Liver (tissue), 10 donors: ENCODE measurements at places on chromosomes 4 and X. TPM values are rescaled to one million over a fixed set of nuclear protein-coding genes. Genes with fewer than 3 reads are reported as not detected.

RTL3 gene
- not detected for total RNA-seq

TBC1D9 gene
- 7.7 TPM for total RNA-seq

USP27X gene
- total RNA-seq, result 4.7 TPM

GABRG1 gene
- 0.05 TPM for total RNA-seq

ABCB7 gene
- 26.1 TPM for total RNA-seq

SEL1L3 gene
- 4.7 TPM for total RNA-seq

DNA sequence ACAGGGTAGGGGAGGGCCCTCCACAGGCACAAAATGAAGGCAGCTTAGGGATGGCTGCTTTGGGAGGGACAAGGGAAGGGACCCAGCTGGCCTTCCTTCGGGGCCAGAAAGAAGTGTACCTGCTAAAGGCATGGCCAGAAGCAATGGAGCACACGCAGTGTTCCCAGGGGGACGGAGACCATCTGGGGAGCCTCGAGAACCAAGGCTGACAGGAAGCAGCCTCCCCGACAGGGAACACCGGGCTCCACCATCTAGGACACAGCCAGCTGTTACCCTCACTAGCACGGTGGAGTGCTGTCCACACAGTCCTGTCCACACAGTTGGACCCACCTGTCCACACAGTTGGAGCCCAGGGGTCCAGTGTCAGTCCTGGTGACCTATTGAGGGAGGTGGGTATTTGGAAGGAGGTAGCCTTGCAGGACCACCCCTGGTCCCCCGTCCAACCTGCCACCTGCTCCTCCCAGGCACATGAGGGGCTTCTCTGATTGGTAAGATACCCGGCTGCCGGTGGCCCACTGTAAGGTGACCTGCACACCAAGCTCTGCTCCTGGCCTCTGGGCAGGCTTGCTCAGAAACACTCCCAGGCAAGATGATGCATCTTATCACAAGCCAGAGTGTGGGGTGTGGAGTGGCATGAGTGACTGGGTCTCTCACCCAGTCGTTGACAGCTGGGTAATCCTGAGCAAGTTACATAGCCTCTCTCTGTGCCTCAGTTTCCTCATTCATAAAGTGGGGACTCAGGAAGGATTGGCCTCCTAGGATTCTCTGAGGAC, 20.5 kb upstream of the AFAP1 start:
- DNase-seq, result no peak

- no peak for DNase-seq
Observed at GRCh38 chr4:53130896-53131561, 234.8 kb downstream of the SCFD2 start.

DNA sequence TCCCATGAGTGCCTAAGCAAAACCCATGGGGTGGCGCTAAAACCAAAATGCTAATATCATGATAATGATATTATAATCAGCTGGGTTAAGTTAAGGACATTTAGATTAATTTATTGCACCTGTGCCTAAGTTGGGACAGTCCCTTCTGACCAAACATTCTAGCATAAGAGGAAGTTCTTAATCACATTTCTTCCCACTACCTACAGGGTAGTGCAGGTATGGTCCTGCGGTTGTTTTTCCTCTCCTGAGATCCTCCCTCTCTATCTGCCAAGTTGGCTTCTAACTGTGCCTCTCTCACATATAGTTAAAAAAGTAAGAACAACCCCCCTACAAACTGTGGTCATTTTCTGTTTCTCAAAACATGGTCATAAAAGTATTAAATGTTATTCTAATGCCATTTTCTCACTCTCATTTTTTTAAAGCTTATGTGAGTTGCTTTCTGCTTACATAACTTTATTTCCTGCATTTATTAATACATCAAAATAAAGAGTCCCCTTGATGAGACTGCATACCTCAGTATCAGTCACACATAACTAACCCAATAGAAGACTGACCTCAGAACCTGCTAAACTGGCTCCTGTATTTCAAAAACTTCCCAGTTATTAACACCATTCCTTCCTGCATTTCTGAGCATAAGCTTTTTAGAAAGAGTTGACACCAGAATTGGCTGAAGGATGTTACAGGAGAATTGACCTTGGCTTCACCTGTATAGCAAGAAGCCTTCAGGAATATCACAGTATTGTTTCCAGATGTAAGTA, 1332.5 kb downstream of the FSTL5 start:
- DNase-seq, result no peak

DNA sequence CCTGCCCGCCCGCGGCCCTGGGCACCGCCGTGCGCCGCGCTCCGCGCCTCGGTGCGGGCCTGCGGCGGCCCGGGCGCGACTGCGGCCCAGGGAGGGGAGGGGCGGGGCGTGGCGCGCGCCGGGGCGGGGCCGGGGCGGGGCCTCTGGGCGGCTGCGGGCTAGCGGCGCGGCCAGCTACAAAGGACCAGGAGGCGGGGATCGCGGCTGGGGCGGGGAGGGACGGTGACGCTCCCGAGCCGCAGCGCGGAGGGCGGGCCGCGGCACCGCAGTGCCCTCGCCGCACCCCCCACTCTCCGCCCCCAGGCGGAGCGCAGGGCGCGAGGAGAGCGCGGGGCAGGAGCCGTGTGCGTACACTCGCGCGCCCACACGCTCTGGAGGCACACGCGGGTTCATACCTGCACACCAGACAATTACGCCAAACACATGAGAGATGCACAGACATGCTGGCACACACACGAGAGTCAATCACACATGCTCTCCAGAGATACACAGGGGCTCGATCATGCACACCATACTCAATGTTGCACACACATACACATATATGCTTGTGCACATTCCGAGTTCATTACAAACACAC, at the start of gene CRMP1:
CRMP1 (minus strand) TSS at position 83 of the 577 bp plus-strand sequence. CDS start 117 bp downstream, outside the sequence.
- no peak for DNase-seq

DNA sequence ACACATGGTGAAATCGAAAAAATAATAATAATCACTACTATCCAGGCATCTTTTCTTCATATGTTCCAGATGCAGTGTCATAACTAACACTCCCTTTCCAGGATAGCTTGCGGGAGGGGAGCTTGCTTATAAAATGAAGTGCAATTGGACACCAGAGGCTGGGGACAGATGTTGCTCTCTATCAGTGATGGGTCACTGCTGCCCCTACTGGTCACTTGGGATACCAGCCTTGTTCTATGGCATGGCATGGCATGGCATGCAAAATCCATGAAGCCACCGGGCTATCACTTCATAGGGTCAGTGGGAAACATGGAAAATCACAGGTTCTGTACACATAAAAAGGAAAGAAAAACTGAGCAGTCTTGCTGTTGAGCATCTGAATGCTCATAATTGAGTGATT, 168.1 kb downstream of the GLRA2 start:
- DNase-seq, result no peak

DNA sequence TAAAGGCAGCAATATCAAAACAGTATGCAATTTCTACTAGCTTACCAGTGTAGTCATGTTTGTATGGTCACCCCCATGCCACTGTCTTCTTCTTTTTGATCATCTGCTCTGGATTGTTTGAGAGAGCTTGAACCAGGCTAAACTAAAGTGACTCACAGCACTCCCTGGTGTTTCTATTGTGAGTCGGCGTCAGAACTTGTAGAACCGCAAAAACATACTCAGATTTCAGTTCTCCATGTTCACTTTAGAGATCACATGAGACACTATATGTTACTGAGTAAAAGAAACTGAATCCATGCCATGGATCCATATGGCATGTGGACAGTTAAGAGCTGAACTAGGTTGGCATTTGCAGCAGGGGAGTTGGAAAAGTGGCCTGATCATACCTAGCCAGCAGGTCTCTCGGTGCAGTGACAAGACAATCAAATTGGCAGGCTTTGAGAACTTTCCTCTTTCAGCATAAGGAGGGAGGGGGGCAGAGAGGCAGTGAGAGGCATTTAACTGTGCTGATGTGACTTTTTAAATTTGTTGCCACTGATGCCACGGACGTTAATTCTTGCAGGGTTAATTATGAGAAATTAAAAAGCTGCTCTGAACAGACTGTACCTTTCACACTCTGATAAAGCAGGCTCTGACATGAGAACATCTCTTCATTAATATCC, 88.4 kb downstream of the AFF2 start:
- DNase-seq, result no peak

GRCh38 chr4:83489711-83490326, 4.9 kb upstream of the ABRAXAS1 start:
- no peak for DNase-seq

DNA sequence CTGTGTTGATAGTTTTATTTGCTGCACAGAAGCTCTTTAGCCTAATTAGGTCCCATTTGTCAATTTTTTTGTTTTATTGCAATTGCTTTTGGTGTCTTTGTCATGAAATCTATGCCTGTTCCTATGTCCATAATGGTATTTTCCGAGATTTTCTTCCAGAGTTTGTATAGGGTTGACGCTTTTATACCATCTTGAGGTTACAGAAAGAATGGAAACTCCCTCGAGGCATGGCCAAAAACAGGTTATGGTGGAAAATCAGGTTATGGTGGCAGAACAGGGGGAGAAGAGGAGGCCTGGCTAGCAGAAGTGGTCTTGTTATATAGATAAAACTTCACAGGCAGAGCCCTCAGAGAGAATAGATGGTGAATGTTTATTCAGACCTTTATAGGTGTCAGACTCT, 21.6 kb downstream of the OPHN1 start:
- DNase-seq, result no peak
